T47D (cell line): ENCODE measurements at places on chromosomes 13 and 19.

GRCh38 chr19:10262771-10263170 is 8.1 kb upstream of the ICAM1 start:
- DNase-seq = no peak

GRCh38 chr13:102700088-102701031 is 5.5 kb upstream of the METTL21C start:
- DNase-seq = no peak

GRCh38 chr19:47697863-47698609 is 15.2 kb upstream of the EHD2 start:
- peak; percentile 77 for DNase-seq

DNA sequence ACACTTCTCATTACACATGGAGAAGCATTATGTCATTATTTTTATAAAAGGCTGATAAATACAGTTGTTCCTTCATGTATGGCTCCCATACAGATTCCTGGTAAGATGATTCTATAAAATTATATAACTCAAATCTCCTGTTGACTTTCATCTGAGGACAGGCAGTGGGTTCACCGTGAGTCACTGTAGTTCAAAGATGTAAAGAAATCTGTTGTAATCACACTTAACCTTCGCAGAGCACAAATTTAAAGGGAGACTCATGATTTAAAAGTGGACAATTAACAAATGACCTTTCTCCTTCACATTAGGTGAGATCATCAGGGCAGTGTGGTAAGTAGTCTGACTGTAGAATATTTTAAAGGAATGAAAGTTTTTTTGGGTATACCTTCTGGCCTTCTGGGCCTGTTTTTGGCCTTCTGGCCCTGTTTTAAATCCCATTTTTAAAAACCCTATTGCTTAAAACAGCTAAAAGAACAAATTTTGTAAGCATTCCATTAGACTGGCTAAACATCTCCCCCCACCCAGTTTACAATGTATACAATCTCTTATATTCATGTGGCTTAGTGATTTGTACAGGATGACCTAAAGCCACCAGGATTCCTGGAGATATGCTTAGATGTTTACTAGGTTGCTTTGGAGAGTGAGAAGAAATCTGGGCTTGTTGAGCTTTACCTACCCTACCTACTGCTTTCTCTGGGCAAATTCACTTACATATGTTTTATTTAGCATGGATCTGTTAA is 171.2 kb downstream of the ITGBL1 start:
- DNase-seq = no peak

DNA sequence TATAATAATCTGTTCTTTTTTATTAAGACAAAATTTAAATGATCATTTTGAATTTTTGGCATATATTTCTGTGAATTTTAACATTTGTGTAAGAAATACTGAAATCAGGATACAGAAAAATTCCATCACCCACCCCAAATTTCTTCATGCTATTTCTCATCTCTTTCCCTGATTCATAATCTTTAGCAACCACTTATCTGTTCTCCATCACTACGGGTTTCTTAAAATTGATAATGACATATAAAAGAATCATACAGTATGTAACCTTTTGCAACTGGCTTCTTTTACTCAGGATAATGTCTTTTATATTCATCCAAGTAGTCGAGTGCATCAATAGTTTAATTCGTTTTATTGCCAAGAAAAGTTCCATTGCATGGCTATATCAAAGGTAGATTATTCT is 1627.0 kb downstream of the PCDH9 start:
- DNase-seq = no peak

DNA sequence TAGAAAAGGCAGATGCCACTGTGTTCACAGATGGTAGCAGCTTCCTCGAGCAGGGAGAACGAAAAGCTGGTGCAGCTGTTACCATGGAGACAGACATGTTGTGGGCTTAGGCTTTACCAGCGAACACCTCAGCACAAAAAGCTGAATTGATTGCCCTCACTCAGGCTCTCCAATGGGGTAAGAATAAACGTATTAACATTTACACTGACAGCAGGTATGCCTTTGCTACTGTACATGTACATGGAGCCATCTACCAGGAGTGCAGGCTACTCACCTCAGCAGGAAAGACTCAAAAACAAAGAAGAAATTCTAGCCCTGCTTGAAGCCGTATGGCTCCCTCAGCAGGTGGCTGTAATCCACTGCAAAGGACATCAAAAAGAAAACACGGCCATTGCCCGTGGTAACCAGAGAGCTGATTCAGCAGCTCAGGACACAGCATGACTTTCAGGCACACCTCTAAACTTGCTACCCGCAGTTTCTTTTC is 197.7 kb downstream of the ZNF737 start:
- peak; percentile 42 for DNase-seq

DNA sequence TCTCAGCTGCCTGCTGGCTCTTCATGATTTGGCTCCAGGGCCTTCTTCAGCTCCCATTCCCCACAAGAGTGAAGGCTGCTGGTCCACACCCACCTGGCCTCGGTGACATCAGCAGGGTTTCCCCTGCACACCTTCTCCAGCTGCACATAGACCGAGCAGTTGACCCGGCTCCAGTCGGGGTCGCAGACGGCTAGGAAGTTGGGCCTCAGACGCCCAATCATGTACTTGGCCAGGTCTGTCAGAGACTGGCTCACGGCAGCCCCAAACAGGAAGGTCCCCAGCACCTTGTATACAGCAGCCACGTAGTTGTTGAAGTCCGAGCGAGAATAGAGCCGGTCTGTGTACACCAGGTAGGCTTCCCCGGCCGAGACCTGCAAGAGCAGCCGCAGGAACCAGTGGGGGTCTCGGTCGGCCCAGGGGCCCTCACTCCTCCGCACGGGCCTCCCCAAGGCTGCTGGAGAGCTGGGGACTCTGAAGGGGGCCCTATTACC is 3.8 kb downstream of the PLPP2 start:
- no peak for DNase-seq

DNA sequence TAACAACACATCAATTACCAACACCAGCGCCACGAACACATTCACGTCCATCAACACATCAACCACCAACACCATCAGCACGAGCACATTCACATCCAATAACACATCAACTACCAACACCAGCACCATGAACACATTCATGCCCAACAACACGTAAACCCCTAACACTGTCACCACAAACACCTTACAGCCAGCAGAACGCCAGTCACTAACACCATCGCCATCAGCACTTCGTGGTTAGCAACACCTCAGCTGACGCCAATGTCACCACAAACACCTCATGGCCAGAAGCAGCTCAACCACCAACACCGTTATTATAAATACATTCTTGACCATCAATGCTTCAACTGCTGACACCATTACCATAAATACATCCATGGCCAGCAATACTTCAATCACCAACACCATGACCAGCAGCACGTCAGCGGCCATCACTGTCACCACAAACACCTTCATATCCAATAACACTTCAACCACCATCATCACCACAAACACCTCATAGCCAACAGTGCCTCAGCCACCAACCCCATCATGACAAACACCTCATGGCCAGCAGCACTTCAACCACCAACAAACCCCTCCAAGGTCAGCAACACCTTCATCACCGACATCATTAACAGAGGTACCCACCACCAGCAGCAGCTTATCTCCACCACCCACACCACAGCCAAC is 9.4 kb downstream of the FCER2 start:
- DNase-seq = no peak

GRCh38 chr13:43080199-43080598 is 56.8 kb downstream of the DNAJC15 start:
- DNase-seq = no peak

GRCh38 chr13:60282186-60282585 is 114.8 kb upstream of the TDRD3 start:
- no peak for DNase-seq

- no peak for DNase-seq
These were observed 7.3 kb downstream of the PIAS4 start for GRCh38 chr19:4014541-4015491.

DNA sequence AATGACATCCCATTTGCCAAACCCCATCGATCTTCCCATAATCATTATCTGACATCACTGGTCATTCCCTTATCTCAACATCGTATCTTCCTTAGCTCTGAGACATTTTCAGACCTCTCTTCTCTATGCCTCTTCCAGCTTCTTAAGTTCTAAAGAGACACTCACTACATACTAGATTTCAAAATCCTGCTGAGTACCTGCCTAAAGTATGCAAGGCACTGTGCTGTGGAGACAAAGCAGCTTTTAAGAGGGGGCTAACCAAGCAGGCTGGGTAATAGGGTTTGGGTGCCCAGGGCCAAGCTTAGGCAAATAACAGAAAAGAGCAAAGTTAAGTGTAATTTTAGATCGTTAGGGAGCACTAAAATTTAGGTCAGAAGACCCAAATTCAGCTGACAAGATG is 3.4 kb upstream of the POMP start:
- no peak for DNase-seq

DNA sequence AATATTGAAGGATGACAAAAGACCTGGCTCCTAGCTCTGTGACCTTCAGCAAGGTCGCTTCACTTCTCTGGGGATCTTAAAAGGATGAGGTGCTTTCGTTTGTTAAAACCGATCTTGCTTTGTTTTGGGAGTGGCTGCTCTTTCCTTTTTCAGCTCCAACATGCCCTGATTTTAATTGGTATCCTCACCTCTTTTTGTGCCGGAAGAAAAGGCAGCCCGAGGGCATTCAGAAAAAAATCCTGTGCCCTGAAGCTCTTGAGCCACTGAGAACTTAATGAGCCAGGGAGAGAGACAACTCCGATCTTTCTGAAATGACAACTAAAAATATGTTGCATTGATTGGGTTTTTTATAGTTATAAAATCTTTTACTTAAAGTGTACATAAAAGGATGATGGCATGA is 19.4 kb downstream of the CLDN10 start:
- DNase-seq = no peak
